ENCODE measurements at places on chromosomes 7 and 10. TPM values are rescaled to one million over a fixed set of nuclear protein-coding genes. Genes with fewer than 3 reads are reported as not detected.

The TFPI2 gene
- 2.6 TPM for total RNA-seq

The PRPS1L1 gene
- not detected for total RNA-seq

- no peak for DNase-seq
These were observed 97.6 kb downstream of the SEM1 start for GRCh38 chr7:96612034-96612433.

GRCh38 chr7:156014808-156015207 is 202.5 kb upstream of the SHH start:
- no peak for DNase-seq

The COBL gene
- 90.6 TPM for total RNA-seq

The PTN gene
- total RNA-seq = 12.7 TPM

Measured in heart left ventricle (tissue), 16 donors.